ENCODE measurements at places on chromosomes 16 and 17.

- DNase-seq = peak; percentile 94
These were observed at the start of gene TP53 for GRCh38 chr17:7687072-7687907. TSS of gene TP53 (minus strand) at chr17:7687490. CDS start at chr17:7676594, 10,896 bp downstream.

DNA sequence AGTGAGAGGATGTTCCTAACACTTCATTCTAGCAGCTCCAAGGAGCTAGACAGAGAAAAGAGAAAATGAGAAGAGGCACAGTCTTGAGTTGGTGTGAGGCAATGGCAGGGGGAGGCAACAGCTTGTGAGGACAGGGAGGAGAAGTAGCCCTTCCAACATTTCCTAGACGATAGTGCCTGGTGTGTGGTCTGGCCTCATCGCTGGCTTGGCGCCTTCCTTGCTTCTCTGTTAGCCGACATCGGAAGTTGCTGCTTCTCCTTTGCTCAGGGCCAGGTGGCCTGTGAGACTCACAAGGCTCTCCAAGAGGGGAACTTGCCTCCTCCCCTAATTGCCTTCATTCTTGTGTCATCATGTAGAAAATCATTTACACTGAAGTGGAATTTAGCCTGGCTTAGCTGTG lies 208.7 kb downstream of the MAP2K4 start:
- DNase-seq = no peak

- DNase-seq = no peak
These were observed 6.1 kb upstream of the RANGRF start for GRCh38 chr17:8282345-8282744.

DNA sequence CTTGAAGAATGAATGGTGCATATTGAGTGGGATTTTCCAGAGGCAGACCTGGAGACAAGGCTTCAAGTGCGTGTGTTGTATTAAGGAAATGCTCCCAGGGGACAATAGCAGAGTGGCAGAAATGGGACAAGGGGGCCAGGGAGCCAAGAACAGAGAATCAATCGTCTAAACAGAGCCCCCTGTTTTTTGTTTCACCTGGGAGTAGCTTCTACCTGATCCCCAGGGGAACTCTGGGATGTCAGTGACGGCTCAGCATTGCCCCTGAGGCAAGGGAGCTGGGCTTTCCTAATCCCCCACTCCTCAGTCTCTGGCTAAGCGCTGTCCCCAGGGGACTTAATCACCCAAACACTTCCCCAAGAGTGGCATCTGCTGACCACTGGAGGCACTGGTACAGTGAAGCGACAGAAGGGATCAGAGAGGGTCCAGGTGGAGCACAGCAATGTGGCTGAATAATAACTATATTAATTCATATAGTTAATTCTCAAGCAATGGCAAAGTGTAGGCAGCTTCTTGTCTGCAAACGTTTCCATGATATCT lies 35.7 kb upstream of the C16orf78 start:
- no peak for DNase-seq

GRCh38 chr17:81470270-81470943 lies 42.2 kb downstream of the ACTG1 start:
- DNase-seq = no peak

DNA sequence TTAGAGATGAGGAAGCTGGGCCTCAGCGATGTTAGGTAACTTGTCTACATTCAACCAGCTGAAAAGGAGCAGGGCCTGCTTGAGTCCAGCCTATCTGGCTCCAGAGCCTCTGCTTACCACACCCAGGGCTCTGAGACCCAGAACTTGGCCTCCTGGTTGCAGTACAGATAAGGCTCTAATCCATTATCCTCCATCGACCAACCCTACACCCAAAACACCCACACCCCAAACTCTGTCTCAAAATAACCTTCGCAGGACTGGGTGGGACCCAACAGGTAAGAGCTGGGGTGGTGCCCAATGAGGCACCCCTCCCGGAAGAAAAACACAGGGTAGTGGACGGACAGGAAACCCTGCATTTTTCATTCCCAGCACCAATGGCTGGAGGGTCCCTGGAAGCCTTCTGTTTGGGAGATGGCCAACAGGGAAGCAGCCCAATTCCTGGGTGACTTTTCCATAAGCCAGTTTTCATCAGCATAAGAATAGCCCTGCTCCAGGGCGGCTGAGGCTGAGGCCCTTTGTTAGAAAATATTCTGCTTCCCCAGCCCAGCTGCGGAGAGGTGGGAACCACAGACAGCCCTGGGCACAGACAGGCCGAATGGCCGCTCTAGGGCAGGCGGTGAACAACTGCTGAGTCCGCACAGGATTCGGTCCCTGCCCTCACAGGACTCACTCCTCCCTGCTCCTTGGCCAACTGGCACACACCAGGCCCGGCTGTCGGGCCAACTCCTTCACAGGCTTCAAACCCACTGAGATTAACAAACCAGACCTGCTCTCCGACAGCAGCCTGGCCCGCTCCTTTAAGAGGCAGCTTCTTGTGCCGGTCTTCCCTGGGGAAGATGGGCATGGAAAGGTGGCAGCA lies 9.8 kb downstream of the SMIM5 start:
- no peak for DNase-seq

GRCh38 chr16:64532691-64533090 lies 589.2 kb downstream of the CDH11 start:
- no peak for DNase-seq

- no peak for DNase-seq
These were observed 1.0 kb upstream of the ARMC5 start for GRCh38 chr16:31458073-31458843.

DNA sequence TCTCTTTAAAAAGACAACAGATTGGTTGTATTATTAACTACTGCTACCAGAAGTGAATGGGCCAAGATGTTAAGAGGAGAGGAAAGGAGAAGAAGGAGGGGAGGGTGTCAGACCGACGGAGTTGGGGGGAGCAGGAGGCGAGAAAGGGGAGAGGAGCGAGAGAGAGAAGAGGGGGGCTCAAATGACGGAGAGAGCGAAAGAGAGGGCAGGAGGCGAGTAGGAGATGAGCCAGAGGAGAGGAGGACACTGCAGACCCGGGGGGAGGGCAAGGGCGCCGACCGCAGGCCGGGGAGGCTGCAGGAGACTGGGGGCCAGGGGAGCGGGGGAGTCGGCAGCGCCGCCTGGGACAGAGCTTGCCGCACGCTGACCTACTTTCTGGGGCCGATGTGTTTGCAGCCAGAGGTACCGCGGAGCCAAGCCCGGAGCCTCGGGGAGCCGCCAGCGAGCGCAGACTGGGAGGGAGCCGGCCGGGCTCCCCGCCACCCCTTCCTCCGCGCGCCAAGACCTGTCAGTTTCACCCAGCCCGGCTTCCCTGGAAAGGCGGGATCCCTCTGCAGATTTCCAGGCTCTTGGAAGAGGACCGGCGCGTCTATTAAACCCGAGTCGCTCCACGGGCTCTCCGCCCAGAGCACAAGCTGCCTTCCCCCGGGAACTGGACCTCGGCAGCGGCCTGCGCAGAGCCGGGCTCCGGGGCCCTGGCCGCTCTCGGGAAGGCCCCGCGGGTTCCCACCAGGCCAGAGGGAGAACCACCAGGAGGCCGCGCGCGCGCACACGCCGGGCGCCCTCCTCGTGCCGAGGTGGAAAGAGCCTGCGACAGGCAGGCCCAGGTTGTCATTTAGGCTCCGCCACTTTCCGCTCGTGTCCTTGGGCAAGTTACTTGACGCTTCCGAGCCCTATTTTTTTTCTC lies 74.6 kb downstream of the CMC2 start:
- peak; percentile 67 for DNase-seq

GRCh38 chr16:31090540-31090939 lies 1.8 kb upstream of the PRSS53 start:
- DNase-seq = no peak

- DNase-seq = no peak
These were observed 29.1 kb downstream of the MRM3 start for GRCh38 chr17:811051-811784.

DNA sequence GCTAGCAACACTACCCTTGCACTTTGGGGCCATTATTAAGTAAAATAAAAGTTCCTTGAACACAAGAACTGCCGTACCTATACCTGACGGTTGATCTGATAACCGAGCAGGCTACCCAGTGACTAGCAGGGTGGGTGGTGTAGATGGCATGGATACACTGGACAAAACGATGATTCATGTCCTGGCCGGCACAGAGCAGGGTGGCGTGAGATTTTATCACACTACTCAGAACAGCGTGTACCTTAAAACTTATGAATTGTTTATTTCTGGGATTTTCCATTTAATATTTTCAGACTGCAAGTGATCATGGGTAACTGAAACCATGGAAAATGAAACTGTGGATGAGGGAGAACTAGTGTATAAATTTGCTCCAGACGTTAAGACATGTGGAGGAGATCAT lies 41.0 kb upstream of the MSI2 start:
- DNase-seq = no peak

DNA sequence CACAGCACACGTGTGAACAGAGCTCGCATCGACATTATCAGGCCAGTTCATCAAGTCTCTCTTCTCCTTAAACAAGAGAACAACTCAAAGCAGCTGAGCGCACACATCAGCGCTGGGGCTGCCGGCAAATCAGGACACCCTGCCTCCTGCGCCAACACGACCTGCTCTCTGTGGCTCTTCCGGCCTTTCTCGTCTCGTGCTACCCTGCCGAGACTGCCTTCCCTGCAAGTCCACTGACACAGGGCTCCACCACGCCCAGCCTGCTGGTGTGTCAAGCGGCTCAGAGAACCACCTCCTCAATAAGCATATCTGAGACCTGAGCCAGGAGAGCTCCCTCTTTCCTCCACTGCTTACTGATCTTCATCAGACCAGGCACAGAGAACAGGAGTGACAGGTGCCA lies 96.9 kb downstream of the ZNF778 start:
- DNase-seq = no peak

DNA sequence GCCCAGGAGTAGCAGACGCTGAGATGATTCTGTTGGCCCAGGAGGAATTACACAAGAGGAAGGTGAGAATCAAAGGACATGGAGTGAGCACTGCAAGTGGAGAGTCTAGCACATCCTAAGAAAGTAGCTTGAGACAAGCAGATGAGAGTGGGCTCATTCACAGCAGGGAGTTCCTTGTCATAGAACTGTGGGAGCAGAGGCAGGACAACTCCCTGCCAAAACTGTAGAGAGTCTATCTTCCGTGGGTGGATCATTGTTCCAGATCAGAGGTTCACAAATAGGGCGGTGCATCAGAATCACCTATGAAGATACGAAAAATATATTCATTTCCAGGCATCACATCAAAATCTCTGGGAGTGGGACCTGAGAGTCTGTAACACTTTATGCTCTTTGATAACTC lies 288.9 kb upstream of the C16orf82 start:
- peak; percentile 16 for DNase-seq

DNA sequence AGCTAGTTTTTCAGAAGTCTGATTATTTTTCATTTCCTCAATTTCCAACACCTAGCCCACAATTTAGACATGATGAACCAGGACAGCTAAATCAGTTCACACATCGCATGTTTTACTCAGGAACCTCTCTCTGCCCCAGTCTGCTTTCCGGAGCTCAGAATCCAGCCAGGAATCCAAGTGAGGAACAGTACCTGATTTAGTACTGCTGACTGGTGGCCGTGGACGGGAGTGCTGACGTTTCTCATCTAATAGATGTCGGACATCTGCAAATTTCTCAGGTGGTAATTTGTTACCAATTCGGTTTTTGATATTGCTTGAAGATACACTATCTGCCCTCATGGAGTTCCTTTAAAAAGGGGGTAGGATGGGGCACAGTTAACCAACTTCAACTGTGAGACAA lies 14.9 kb upstream of the ITGAE start:
- DNase-seq = no peak

DNA sequence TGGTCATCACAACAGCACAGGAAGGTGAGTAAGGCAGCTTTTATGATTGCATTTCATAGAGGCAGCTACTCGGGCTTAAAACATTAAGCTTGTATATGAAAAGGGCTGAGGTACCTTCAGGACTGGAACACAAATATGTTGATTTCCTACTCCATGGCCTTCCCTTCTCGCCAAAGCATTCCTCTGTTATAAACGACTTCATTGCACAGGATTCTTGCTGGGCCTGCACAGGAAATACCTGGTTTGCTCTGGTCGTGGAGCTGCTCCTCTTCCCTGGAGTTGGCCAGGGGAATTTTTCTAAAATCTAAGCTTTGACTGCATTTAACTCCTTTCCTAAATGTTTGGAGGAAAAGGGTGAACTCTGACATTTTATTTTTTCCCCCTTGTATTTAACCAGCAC lies 49.0 kb downstream of the CHD9 start:
- no peak for DNase-seq

DNA sequence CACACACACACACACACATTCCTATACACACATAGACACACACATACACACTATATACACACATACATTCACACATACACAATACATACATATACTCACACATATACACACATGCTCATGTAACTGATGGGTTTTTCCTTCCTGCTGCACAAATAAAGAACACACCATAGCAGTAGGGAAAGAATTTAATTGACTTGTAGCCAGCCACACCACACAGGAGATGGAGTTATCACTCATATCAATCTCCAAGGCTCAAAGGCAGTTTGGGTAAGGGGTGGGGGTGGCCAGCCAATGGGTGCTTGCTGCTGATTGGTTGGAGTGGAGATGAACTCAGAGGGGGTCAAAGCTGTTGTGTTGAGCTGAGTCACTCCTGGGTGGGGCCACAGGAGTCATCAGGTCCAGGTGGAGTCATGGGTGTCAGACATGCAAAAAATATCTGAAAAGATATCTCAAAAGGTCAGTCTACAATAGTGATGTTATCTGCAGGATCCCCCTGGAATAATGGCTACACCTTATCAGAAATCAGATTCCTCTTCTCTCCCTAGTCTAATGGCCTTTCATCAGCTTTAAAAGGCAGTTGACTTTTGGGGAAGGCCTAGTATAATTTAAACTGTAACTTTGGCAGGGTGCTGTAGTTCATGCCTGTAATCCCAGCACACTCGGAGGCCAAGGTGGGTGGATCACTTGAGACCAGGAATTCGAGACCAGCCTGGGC lies 46.1 kb downstream of the WSB1 start:
- DNase-seq = no peak

DNA sequence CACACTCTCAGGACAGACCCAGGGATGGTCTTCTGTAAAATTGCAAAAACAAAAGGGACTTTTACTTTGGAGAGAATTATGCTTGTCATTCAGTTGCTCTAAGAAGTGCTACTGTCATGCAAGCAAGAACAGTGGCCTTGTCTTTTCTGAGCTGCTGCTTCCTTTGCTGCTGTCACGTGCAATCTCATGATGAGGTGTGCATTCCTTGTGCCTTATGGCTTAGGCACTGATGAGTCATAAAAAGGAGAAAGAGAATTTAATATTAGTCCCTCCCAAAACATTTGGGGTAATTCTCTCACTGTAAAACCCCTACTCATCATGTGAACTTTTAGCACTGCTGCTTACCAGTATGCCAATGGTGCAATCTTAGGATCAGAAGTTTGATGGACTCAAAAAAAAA lies 2051.3 kb downstream of the TP53TG3F start:
- no peak for DNase-seq

- no peak for DNase-seq
These were observed 94.1 kb downstream of the TMEM132E start for GRCh38 chr17:34673516-34673915.

DNA sequence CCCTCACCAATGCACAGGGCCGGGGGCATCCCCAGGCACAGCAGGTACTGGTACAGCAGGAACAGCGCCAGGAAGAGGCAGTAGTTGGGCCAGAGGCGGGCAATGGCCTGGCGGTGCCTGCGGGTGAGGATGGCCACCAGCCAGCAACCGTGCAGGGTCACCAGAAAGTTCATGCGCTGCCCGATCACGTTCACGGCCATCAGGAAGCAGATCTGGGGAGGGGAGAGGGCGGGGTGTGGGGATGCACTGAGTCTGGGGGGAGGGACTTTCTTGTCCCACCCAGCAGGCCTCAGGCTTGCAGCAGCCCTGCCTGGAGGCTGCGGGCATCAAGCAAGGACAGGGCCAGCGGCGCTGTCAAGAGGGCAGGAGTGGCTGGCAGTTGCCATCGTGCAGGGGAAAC lies 25.4 kb downstream of the CTU2 start:
- no peak for DNase-seq

Measured in putamen (tissue), 1 donor.